ENCODE measurements at places on chromosomes 7 and 10. TPM values are rescaled to one million over a fixed set of nuclear protein-coding genes. Genes with fewer than 3 reads are reported as not detected.
A peak's percentile ranks its signal among the peaks of the same experiment; 100 is the strongest.

DNA sequence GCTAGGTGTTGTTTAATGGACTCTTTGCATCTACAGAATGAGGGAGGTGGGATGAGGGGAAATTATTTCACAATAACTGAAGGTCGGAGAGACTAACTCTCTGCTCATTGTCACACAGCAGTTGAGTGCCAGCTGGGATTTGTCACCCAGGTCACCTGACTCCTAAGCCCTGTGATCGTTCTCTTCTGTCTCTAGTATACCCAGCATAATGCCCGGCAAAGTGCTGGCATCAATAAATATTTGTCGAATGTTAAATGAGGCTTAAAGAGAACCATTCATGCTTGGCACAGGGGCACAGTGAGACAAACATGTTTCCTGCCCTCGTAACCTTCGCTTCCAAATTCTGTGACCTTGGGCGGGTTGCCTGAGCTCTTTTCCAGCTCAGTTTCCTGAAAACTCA, 70.8 kb downstream of the TCF7L2 start:
- no peak for DNase-seq

- no peak for DNase-seq
Measured at GRCh38 chr7:85699482-85699881, 512.6 kb upstream of the SEMA3D start.

The AFAP1L2 gene
- total RNA-seq, result 5.7 TPM

GRCh38 chr7:68492359-68492690, 1106.0 kb upstream of the AUTS2 start:
- DNase-seq, result no peak

DNA sequence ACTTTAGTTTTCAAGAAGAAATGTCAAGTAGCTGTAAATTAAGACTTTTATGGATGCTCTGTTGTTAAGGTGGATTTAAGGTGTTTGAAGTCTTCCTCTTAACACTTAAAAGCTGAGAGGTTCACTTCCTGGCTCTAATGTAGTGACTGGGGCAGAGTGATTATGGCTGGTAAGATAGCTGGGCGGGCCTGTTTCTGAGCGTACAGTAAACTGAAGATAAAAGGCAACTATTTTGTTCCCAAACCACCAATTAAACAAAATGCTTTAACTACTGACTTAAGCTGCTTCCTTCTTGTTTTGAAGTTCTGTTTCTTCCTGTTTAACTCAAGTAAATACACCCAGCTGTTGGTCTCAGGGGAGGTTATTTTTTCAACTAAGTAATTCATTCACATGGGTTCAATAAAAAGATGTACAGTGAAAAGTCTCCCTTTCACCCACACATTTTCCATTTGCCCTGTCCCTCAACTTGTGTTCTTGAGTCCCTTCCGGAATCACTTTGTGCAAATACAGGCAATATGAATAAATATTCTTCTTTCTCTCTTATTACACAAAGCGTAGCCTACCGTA, 19.3 kb downstream of the VWA2 start:
- DNase-seq, result no peak

GRCh38 chr7:133233142-133233541, 19.7 kb upstream of the EXOC4 start:
- DNase-seq, result no peak

DNA sequence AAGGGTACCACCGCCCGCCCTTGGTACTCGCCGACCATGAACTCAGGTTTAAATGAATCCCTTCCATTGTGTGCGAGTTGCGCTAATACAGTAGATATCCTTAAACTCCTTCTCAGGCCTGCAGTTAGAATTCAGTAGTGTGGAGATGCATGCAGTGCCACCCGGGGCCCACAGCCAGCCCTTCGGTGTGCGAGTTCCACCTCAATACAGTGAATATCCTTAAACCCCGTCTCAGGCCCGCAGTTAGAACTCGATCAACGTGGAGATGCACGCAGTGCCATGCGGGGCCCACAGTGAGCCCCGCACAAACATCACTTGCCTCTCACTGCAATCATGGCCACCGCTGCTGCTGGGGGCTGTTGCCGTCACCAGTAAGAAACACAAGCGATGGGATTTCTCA, 261.9 kb downstream of the MAD1L1 start:
- no peak for DNase-seq

The DNA2 gene
- 14.4 TPM for total RNA-seq

DNA sequence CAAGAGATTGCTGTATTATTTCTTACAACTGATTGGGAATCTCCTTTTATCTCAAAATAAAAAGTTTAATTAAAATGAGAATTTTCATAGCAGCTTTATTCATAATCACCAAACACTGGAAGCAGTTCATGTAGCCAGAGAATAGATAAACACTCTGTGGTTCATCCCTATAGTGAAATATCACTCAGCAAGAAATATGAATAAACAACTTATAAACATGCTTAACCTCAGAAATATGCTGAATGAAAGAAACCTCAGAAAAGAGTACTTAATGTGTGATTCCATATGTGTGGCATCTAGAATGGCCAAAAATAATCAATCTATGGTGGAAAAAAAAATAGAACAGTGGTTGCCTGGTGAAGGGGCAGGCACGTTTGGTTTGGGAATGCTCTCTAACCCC, 33.3 kb downstream of the MYO1G start:
- no peak for DNase-seq

DNA sequence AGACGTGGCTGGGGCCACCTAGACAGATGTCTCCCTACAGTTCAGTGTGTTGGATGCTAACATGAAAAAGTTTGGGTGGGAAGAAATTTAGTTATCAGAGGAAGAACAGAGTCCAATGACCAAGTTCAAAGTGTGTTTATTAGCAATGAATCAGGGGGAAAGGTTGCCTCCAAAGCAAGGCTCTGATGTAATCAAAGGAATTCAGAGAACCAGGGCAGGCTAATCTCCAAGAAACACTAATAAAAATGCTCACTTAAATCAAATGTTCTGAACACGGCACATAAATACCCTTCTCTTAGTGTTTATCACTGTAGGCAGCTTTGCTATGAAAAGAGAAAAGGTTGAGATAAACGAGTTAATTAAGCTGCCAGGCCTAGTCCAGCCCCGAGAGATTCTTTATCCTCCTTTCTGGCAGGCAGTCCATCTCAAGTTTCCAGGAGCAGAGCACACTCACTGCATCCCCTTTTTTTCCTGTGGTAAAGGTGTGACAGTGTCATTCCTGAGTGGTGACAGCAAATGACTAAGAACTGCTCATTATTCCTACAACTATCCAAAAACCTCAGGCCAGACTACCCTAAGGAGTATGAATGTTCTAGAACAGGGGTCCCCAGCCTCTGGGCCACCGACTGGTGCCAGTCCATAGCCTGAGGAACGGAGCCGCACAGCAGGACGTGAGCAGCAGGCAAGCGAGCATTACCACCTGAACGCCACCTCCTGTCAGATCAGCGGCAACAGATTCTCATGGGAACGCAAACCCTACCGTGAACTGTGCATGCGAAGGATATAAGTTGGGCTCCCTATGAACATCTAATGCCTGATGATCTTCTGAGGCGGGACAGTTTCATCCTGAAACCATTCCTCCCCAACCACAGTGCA, 66.9 kb upstream of the FHIP2A start:
- DNase-seq, result no peak

The IFIT2 gene
- 2.3 TPM for total RNA-seq

- no peak for DNase-seq
Measured at GRCh38 chr7:3955751-3956696, 655.0 kb downstream of the SDK1 start.

GRCh38 chr7:28176174-28176573, 4.4 kb downstream of the JAZF1 start:
- no peak for DNase-seq

DNA sequence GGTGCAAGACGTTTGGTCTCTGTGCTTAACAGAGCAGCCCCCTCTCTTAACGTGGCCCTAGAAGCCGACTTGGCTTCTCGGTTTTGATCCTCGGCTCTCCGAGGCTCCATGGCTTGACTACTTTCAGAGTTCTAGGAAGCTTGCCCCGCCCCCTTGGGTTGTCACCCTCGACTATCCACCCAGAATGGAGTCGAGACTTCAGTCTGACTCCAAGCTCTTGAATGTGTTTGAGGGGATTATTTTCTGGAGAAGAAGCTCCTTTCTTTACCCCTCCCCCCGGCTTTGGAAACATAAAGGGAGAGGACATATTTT, 448 bp downstream of the SEC24C start:
- peak; percentile 72 for DNase-seq

- DNase-seq, result no peak
Measured at GRCh38 chr10:61939902-61940301, 38.4 kb downstream of the ARID5B start.

DNA sequence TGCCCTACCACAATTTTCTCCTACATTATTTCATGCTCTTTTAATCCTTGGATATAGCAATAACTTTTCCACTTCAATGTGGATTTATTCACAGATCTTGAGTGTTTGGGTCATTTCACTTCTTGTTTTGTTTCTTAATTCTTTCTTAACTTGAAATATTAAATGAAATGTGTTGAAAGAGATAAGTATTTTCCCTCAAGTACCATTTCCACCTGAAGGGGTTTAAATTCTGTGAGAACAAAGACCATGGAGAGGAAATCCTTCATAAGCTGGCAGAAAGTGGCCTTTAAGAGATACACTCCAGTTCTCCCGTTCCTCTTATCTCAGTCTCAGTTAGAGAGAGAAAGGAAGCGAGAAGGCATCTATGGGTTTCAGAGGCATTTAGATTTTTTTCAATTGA, 14.1 kb upstream of the DLD start:
- DNase-seq, result no peak

DNA sequence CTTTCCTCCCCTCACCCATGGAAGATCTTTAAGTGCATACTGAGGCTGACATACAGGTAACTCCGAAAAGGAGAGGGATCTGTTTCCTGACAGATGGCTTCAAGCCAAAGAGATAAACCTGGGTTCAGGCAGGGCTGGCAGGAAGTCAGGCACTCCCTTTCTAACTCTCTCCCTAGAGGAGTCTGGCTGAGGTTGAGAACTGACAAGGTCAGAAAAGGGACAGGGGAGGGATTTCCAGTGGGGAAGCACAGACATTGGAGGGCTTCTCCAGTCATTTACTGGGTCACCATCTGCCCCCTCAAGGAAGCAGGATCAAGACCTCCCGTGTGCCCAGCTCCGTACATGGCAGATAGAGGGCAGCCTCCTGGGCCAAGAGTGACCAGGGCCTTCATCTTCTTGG, 31.6 kb downstream of the TLX1 start:
- no peak for DNase-seq

- DNase-seq, result no peak
Measured at GRCh38 chr10:17504547-17505245, 50.3 kb upstream of the ST8SIA6 start.

The CDHR3 gene
- total RNA-seq, result 3.2 TPM

DNA sequence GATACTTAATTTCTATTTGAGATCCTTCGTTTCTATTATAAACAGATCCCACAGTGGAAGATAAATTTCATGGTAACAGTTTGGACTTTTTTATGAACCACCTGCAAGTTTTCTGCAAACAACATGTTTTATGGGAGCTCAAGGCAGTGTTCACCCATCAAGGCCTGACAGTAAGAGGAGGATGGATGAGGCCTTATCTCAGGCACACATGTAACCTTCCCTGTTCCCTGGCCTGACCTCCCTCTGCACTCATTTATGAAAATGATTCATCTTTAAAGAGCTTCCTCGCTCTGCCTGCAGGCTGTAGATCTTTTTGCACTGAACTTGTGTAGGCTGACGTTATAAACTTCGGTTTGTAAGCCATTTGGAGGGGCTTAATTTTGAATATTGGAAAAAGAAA, 500.1 kb downstream of the GATA3 start:
- DNase-seq, result no peak

- DNase-seq, result no peak
Measured at GRCh38 chr10:61463035-61463909, 10.1 kb upstream of the TMEM26 start.

- no peak for DNase-seq
Measured at GRCh38 chr7:110669410-110669809, 421.5 kb upstream of the LRRN3 start.

All from mesothelial cell of epicardium (in vitro differentiated cells).